NCI-H69 (cell line): ENCODE measurements at places on chromosomes 13 and 19.
A peak's percentile ranks its signal among the peaks of the same experiment; 100 is the strongest.

DNA sequence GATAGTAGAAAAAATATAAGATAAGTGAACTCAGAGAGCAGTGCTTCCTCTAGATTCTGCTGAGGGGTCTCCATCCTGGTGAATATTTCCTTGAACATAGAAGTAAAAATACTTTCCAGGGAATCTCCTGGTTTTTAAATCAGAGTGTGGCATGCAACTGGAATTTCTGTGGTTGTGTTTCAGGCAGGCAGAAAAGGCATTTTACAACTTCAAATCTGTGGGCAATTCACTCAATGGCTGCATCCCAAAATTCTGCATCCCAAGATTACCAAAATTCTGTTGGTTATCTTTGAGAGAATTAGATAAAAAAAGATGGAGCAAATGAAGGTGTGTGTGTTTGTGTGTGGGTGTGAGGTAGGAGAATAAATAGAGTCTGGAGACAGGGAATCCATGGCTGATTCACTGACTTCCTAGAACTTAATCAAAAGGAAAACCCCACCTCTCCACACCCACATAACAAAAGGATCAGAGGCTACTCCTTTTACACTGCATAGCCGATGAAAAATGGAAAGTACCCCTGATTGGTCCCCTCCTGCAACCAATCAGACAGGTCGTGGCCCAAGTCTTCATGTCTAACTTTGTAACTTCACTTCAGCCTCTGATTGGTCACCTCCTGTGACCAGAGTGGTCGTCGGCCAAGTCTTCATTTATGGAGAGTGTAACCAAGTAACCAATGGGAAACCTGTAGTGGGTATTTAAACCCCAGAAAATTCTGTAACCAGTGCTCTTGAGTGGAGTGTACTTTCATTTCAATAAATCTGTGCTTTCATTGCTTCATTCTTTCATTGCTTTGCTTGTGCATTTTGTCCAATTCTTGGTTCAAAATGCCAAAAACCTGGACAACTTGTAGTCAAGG, 112.8 kb downstream of the DLEU7 start:
- no peak for DNase-seq

DNA sequence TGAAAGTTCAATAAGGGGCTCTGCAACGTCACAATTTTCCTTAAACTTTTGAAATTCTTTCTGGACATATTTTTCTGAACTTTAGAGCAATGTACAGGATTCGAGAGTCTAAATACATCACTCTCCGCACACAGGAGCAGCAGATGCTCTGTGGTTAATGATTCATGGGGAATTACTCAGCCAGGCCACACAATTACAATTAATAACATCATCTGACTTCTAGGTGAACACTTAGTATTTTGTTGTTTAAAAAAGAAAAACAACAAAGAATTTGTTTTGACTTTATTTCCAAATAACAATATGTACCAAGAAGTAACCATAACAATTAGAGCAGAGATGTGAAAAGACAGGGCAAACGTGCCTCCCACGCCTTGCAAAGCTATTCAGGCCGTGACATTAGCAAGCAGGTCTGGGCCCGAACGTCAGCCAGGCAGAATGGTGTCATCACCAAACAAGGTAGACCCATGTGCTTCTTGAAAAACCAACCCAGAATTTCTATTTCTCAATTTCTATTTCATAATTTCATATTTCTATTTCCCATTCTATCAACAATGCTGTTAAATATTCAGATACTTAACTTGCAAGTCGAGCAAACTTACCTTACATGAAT, 236.3 kb downstream of the COL4A1 start:
- no peak for DNase-seq

- no peak for DNase-seq
These were observed 12.9 kb downstream of the LONP1 start for GRCh38 chr19:5706876-5707573.

GRCh38 chr13:78993792-78994191, 334.8 kb upstream of the OBI1 start:
- DNase-seq = peak; percentile 27

GRCh38 chr19:29365836-29366417, 153.0 kb upstream of the UQCRFS1 start:
- no peak for DNase-seq

GRCh38 chr19:4099041-4099764, 24.7 kb downstream of the MAP2K2 start:
- no peak for DNase-seq

GRCh38 chr13:51614350-51614786, 30.1 kb downstream of the WDFY2 start:
- DNase-seq = peak; percentile 91

DNA sequence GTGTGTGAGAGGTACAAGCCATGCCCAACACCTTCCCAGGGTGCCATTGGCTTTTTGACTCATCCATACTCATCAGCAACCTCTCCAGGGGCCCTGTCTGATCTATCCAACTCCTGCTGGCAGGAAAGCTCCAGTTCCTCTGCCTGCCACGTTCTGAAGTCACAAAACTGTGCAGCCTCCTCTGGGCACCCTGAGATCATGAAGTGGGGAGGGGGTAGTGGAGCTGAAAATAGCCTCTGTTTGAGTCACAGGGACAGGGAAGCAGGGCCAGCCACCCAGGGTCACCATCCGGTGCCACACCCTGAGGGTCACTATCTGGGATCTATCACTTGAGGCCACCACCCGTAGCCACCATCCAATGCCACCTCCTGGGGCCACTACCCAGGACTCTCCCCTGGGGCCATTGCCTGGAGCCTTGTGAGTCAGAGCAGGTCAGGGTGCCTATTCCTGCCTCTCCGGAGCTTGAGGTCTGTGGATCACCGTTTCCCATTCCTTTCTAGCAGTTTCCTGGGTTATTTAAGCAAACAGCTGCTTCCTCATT, 172.1 kb downstream of the NUFIP1 start:
- peak; percentile 1 for DNase-seq
